Activated CD8-positive, alpha-beta memory T cell treated with anti-CD3 and anti-CD28 coated beads for 36 hours (primary cell): ENCODE measurements at places on chromosomes 3 and 15. TPM values are rescaled to one million over a fixed set of nuclear protein-coding genes. Genes with fewer than 3 reads are reported as not detected.

GFM1 gene
- 87.6 TPM for total RNA-seq

CCDC191 gene
- total RNA-seq = 2.0 TPM

CNTN3 gene
- total RNA-seq = not detected

ACTRT3 gene
- 3.0 TPM for total RNA-seq

ALG1L2 gene
- total RNA-seq = 1.0 TPM

TF gene
- 0.02 TPM for total RNA-seq

PLSCR2 gene
- total RNA-seq = not detected

INAFM2 gene
- 15.4 TPM for total RNA-seq

PPP2R3A gene
- 0.08 TPM for total RNA-seq

PTX3 gene
- not detected for total RNA-seq

OR5H2 gene
- total RNA-seq = not detected

KNG1 gene
- total RNA-seq = not detected

P2RY13 gene
- total RNA-seq = not detected

ACP3 gene
- total RNA-seq = not detected

CTXN2 gene
- not detected for total RNA-seq

TIGIT gene
- 206 TPM for total RNA-seq

BHLHE40 gene
- total RNA-seq = 271 TPM

TRIM42 gene
- total RNA-seq = not detected

TNFSF10 gene
- 36.1 TPM for total RNA-seq

C3orf85 gene
- not detected for total RNA-seq

CACNA2D2 gene
- total RNA-seq = 0.55 TPM

CHDH gene
- total RNA-seq = 0.42 TPM

MYZAP gene
- not detected for total RNA-seq

STT3B gene
- 116 TPM for total RNA-seq

GPR15 gene
- total RNA-seq = 5.0 TPM

CCDC13 gene
- total RNA-seq = 0.52 TPM

MINAR1 gene
- 0.31 TPM for total RNA-seq

PDCD10 gene
- 92.4 TPM for total RNA-seq

FRMD5 gene
- 0.44 TPM for total RNA-seq

PGBD4 gene
- total RNA-seq = 3.4 TPM

DNAH12 gene
- not detected for total RNA-seq

TMEM207 gene
- total RNA-seq = not detected

RBMS3 gene
- total RNA-seq = 0.86 TPM

RASGRP1 gene
- total RNA-seq = 67.8 TPM

SLC12A1 gene
- total RNA-seq = not detected

FANCI gene
- total RNA-seq = 148 TPM

SIDT1 gene
- 14.2 TPM for total RNA-seq

NR1I2 gene
- 0.67 TPM for total RNA-seq
